Effector CD8-positive, alpha-beta T cell (primary cell): ENCODE measurements at places on chromosomes 11 and 22.
A peak's percentile ranks its signal among the peaks of the same experiment; 100 is the strongest.

- DNase-seq = no peak
Measured at GRCh38 chr22:43867839-43868635, 5.7 kb upstream of the SULT4A1 start.

GRCh38 chr11:119100994-119101758 is 477 bp downstream of the DPAGT1 start:
- DNase-seq = no peak

DNA sequence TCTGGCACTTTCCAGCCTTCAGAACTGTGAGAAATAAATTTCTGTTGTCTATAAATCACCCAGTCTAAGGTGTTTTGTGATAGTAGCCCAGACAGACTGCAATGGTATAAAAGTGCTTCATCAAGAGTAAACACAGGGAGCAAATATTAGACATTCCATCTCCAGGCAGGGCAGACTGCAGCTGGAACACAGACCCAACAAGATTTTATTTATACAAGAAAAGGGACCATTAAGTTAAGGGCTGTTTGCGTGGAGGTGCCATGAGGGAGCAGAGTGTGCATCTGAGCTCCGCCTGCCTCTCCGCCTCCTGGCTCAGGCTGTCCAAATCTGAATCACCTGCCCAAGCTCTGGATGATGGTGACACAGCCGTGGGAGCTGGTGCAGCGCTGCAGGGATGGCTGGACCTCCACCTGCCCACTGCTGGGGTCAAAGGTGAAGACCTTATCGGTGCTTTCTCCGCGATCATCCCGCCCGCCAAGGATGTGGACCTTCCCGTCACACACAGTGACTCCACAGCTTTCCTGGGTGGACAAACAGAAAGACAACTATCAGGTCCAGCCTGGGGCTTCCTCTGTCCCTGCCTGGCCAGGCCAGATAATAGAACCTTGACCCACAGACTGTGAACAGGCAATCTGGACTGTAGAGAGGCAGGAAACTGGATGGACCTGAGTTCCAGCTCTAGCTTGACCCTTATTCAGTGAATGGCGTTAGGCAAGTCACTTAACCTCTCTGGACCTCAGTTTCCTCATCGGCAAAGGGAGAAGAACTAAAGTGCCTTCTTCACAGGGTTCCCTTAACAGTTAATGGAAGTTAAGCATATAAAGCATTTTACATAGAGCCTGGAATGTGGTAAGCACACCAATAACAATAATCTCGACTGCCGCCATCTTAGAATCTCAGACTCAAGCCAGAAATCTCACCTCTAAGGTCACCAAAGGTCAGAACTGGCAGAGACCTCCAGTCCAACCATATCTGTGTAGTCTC is 10.5 kb downstream of the KLHL35 start:
- DNase-seq = no peak

DNA sequence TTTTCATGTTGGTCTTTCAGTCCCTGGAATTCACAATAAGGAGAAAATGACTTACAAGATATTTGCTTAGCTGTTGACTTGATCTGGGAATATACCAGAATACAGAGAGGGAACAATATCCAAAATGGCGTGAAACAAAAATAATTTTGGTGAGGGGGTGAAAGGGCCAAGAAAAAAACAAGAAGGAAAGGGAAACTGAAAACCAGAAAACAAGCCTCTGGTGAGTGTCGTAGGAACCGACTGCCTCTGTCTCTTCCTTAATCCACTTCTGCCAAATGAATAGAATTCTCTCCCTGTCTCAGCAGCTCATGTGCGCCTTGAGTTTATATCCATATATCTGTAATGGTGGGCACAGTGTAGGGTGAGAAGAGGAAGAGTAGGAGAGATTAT is 367.6 kb downstream of the ETS1 start:
- no peak for DNase-seq

- no peak for DNase-seq
Measured at GRCh38 chr11:84871116-84871515, 756.0 kb downstream of the DLG2 start.

DNA sequence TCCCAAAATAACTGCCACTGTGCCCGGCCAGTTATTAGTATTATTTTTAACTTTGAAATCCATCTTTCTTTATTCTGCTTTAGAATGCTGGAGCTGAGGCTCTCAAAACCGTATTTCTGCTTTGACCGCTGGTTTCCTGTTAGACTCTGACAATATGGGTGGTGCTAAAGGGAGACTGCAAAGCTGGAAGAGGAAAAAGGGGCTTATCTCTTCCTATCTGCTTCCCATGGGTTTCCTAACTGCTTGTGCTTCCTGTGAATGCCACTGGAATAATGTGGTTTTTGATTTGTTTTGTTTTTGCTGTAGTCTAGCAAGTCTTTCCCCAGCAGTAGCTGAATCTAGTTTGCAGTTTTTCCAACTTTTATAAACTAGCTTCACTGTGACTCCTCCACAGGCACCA is 43.6 kb downstream of the XRRA1 start:
- no peak for DNase-seq

DNA sequence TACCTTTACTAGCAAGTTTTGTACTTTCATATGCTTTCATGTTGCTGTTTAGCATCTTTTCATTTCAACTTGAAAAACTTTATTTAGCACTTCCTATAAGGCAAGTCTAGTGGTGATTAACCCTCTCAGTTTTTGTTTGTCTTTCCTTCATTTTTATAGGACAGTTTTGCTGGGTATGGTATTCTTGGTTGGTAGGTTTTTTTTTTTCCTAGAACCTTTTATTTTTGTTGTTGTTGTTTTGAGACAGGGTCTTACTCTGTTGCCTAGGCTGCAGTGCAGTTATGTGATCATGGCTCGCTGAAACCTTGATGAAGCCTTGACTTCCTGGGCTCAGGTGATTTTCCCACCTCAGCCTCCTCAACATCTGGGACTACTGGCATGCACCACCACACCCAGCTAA is 29.9 kb upstream of the SLC5A1 start:
- DNase-seq = no peak

DNA sequence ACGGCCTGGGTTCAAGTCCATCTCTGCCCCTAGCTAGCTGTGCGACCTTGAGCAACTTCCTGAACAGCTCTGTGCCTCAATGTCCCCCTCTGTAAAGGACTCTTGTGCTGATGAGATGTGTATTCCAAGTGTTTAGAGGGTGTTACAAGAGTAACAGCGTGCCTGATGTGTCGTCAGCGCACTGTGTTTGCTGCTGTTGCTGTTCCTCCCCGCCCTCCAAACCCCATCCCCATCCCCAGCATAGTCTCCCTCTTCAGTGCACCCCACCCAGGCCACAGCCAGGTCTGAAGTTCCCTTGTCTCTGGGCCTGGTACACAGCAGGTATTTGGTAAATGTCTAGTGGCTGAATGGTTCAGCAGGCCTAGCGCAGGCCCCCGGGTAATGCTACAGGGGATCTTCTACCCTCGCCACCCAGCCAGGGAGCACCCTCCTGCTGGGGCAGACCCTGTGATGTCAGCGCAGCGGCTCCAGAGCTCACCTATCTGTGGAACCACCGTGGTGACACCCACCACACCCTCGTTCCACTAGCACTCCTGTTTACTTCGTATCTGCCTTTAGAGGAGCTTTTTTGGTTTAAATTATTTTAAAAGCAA is 10.3 kb downstream of the CBX7 start:
- no peak for DNase-seq

DNA sequence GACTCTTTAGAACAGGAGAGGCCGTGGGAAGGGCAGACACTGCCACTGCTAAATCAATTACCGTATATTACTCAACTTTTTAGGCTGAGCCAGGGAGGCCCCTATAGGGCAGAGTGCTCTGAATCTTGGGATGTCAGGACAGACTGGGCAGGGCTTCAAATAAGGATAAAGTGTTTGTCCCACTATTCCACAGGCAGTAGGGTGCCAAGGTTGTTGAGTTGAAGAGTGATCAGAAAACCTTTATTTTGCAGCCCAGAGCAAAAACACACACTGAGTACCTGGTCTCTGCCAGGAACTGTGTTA is 1.6 kb upstream of the B4GAT1 start:
- no peak for DNase-seq

DNA sequence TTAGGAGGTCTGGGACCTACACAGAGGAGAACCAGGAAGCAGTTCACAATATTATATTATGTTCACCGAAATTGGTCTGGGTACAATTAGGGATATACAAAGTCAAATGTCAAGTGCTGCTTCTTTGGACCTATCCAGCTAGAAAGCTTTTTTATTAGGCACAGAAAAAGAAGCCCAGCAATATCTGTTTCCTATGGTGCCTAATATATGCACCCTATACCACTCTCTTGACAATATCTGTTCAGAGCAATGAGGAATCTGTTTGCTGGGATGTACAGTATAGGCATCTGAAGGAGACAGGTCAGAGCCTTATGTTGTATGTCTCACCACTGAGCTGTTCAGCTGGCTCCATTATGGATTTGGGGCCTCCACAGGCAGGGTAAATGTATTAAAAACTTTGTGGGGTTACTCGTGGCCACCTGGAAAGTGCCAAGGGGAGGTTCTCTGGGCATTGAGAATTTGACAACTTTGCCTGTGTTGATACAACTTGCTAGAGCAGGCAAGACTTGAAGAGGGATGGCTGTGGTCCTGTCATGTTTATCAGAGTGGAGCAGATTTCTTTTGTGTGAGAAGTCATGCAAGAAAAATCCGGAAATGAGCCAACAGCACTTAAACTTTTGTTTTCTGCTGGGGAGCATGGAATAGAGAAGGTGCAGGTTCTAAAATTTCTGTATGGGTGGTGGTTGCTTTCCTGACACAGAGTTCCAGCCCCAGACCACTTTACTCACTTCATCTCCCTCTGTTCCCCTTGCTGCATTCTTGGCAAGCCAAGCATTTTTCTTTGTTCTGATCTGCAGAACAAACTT is 10.1 kb downstream of the STIM1 start:
- no peak for DNase-seq

- no peak for DNase-seq
Measured at GRCh38 chr22:50268655-50269113, 1.5 kb downstream of the MAPK11 start.

DNA sequence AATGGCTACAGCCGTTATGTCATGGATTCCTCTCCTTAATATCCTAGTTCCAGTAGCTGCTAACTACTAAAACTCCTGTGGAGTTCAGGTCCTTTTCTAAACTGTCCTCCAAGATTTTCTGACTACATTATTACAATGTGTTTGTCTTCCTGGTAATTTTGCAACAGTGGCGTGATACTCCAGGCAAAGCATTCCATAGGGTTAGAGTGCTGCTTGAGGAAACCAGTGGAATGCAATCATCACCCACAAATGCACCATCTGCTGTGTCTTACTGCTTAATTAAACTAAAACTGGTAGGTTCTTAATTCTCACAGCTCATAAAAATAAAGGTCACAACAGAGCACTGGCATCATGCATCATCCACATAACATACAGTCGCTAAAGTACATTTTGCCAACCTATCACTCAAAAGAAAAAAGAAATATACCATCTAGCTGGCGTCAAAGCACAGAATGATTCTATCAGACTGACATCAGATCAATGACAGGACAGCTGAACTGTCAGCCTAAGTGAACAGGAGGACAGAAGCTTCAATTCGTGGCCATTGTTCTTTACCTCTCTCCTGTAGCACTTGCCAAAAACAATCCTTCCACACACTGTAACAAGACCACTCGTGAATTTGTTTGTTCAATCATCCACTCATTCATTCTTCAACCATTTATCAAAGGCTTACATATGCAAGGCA is 182.5 kb downstream of the CADM1 start:
- no peak for DNase-seq

- DNase-seq = no peak
Measured at GRCh38 chr22:41842996-41843970, 10.4 kb downstream of the SREBF2 start.

- DNase-seq = peak; percentile 7
Measured at GRCh38 chr22:40247976-40248375, 70.3 kb downstream of the TNRC6B start.

GRCh38 chr11:32273931-32274330 is 161.4 kb downstream of the WT1 start:
- DNase-seq = no peak

GRCh38 chr22:37985050-37985585 is 763 bp upstream of the SOX10 start:
- DNase-seq = no peak

- DNase-seq = no peak
Measured at GRCh38 chr11:126419801-126420697, 64.6 kb downstream of the ST3GAL4 start.

- DNase-seq = no peak
Measured at GRCh38 chr22:32695451-32695891, 106.0 kb upstream of the TIMP3 start.

GRCh38 chr11:6992457-6993417 is 27.4 kb downstream of the ZNF214 start:
- DNase-seq = no peak

DNA sequence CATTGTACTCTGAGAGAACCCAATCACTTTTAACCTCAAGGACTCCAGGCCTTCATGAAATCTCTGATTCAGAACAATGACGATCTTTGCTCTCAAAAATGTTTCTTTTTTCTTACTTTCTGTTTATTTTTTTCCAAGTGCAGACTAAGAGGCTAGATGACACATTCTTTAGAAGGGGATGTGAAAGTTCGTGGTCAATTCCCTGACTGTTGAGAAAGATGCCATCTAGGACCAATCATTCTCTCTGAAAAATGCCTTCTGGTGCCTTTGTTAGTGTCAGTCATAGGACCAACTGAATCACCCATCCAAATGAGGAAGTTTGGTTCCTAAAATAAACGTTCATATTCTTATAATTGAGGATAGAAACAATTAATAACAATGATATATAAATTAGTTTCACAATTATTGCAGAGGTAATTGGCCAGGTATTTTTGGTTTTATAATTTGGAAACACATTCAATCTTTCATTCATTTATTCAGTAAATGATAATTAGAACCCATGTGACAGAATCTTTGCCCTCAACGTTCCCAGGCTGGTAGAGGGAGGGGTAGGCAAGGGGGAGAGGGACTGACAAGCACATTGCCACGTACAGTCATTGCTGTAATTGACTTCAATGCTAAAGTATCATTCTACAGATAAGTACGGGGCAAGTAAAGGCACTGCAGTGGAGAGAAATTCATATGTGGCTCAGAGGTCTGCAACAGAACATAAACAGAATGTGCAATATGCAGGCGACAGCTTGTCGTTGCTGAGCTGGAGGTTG is 333.4 kb upstream of the MPPED2 start:
- no peak for DNase-seq

GRCh38 chr11:95247127-95247684 is 16.2 kb upstream of the SESN3 start:
- no peak for DNase-seq

GRCh38 chr11:63997801-63998337 is 11.6 kb downstream of the OTUB1 start:
- no peak for DNase-seq

GRCh38 chr11:126927623-126928022 is 72.9 kb downstream of the KIRREL3 start:
- DNase-seq = no peak

GRCh38 chr11:107713009-107713408 is 1.2 kb upstream of the SLN start:
- no peak for DNase-seq
